ENCODE measurements at places on chromosomes 12 and 14.

DNA sequence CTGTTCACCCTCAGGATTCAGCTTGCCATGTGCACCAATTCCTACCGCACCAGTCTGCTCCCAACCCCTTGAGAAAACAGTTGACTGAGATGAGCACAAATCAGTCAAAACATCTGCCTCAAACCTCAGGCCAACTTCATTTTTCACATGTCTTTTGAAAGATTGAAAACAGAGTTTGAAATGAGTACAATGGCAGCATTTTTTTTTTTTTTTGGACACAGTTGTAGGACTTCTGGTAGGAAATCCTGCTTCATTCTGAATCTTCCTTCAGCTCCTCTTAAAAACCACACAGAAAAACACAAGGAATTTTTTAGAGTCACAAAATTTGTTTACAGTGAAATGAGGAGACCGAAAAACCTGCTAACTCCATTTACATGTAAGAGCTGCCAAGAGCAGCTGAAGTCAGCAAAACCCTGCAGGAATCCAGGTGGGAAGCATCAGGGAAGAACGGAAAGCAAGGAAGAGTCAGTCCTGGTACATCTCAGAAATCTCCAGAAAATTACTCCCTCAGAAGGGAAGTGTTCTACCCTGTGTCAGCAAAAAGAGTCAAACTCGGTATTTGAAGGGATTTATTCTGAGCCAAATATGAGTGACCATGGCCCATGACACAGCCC, 100.3 kb upstream of the TMTC1 start:
- DNase-seq = no peak

GRCh38 chr14:96938946-96939345, 141.8 kb downstream of the VRK1 start:
- no peak for DNase-seq

DNA sequence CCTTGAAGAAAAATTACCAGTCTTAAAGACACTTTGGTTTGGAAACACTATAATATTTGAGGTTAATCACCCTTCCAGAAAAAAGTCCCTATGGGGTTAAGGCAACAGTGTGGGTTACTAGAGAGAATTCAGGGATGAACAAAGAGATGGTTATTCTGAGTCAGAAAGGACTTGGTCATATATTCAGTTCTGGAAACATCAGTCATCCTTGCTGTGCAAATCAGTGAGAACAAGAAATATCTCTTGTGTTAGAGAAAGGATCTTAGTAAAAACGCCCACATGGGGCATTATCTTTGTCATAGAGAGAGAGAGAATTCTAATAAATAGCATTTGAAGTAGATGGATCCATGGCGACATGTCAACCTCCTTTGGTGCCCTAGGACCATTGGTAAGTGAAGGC, 59.4 kb upstream of the E2F7 start:
- DNase-seq = no peak

GRCh38 chr14:99579903-99580571, 24.0 kb downstream of the CCDC85C start:
- no peak for DNase-seq

- DNase-seq = no peak
Observed at GRCh38 chr14:74848768-74849167, 27.2 kb downstream of the PROX2 start.

- peak; percentile 80 for DNase-seq
Observed at GRCh38 chr14:102778338-102779083, 1.3 kb downstream of the TRAF3 start.

DNA sequence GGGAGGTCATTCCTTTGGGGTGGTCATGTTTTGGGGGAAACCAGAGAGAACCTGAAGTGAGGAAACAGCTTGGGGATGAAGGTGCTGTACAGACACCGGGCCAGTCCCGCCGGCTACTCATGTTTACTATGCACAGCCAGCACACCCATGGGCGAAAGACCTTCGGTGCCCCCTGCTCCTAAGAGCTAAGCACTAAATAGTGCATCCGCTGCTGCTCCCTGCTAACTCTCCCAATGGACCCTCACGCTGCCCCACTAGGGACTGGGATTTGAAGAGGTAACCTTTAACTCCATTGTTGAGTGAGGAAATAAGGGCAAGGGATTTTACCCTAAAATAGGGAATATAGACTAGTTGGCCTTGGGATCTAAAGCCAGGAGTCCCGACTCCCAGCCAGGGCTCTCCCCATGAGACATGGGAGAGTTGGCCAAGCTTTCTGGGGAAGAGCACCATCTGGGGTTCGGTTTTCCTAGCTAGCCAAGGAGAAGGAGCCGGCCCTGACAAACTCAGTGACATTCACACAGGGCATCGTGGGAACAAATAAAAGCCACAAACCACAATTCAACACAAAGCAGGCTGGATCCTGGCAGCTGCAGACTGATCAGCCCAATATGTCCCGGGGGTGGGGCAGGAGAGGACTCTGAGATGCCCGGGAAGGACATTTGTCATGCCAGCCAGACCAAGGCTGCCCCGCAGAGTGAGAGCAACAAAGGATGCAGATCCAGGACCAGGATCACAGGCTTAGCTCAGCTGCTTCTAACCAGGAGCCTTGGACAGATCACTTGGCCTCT, 91.7 kb downstream of the SINHCAF start:
- no peak for DNase-seq

DNA sequence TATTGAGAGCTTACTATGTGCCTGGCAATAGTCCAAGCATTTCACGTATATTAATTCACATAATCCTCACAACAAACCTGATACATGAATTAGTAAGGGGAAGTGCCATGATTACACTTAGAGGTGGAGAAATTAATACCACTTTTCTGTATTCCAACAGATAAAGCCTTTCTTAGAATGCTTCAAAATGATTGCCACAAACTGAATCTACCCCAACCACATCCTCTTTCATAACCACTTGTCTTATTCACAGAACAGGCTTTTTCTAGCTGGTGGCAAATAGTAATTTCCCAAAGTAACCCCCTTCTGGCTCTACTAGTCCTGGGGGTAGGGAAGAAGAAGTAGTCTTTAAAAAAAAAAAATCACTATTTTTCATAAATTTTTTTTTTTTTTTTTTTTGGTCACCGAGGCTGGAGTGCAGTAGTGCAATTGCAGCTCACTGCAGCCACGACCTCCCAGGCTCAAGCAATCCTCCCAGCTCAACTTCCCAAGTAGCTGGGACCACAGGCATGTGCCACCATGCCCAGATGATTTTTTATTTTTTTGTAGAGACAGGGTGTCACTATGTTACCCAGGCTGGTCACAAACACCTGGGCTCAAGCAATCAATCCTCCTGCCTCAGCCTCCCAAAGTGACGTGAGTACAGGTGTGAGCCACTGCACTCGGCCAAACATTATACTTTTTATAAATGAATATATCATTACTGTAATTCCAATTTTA, 59.0 kb upstream of the ARID2 start:
- peak; percentile 78 for DNase-seq

- no peak for DNase-seq
Observed at GRCh38 chr12:57272337-57273151, 21.6 kb upstream of the STAC3 start.

- DNase-seq = no peak
Observed at GRCh38 chr12:92624236-92624635, 78.6 kb upstream of the PLEKHG7 start.

GRCh38 chr12:54383041-54383609, 1.4 kb downstream of the ZNF385A start:
- no peak for DNase-seq

DNA sequence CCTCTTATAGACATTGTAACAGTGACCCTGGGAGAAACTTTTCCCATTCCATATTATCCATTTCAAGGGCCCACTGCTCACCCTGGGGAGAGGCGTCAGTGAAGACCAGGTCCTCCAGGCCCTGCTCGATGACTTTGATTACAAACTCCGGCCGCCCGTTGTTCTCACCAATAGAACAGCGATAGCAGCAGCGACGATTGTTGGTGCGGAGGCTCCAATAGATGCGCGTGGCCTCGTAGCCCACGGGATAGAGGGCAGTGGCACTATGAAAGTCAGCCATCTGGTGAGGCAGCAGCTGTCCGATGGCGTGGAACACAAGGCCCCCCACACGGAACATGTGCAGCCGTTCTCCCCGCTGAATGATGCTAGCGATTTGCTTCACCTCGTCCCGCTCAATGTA, 7.5 kb upstream of the PRKAG1 start:
- no peak for DNase-seq

DNA sequence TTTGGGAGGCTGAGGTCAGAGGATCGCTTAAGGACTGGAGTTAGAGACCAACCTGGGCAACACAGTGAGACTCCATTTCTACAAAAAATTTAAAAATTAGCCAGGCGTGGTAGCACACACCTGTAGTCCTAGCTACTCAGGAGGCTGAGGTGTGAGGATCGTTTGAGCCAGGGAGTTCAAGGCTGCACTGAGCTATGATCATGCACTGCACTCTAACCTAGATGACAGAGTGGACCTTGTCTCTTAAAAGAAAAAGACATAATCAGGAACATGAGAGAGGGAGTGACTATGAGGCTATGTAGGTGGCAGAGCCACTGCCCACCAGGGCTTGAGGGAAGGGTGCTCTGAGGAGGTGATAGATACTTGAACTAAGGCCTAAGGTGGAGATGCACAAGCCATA, 49.2 kb upstream of the PLXNC1 start:
- DNase-seq = no peak

- DNase-seq = no peak
Observed at GRCh38 chr12:109737631-109738030, 24.0 kb downstream of the FAM222A start.

DNA sequence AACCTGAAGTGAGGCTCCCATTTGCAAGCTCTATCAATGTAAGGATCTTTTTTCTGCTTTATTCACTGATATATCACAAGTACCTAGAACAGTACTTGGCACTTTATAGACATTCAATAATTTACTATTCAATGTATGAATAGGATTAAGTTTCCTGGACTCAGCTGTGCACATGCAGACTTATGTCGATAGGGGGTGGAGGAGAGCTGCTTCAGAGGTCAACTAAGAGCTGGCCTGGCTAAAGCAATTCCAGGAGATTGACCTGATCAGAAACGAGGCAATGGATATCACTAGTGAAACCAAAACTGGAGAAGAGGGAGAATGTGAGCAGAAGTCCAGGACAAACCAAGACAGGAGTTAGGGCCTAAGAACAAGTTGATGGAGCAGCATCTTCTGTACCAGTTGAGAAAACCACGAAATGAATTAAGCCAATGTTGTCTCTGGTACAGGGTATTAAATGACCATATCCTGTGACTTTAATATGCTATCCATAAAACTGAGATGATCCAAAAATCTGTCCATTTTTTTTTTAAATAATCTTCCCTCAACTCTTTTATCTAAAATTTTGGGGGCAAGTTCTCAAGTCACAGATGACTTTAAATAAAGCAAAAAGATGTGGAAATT, 169.2 kb downstream of the PIK3C2G start:
- no peak for DNase-seq

DNA sequence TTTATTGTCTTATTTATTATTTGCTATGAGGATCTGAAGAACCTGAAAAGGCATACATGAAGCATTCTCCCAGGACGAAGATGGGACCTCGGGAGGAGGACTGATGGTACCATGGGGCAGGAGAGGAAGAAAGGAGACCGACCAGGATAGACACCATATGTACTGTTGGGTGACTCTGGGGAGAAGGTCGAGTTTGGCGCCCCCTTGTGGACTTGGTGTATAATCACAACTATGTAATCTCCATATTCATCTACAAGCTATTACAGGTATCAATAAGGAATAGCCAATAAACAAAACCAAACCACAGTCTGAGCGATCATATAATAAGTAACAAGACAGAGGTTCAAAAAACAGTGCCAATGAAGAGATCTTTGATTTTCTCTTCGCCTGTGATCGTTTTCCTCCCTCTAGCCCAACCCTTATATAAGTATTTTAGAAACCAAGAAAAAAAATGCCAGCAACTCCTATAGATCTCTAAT, 139.1 kb downstream of the SPTSSA start:
- DNase-seq = peak; percentile 90

- DNase-seq = no peak
Observed at GRCh38 chr12:57431654-57432188, 878 bp upstream of the R3HDM2 start.

DNA sequence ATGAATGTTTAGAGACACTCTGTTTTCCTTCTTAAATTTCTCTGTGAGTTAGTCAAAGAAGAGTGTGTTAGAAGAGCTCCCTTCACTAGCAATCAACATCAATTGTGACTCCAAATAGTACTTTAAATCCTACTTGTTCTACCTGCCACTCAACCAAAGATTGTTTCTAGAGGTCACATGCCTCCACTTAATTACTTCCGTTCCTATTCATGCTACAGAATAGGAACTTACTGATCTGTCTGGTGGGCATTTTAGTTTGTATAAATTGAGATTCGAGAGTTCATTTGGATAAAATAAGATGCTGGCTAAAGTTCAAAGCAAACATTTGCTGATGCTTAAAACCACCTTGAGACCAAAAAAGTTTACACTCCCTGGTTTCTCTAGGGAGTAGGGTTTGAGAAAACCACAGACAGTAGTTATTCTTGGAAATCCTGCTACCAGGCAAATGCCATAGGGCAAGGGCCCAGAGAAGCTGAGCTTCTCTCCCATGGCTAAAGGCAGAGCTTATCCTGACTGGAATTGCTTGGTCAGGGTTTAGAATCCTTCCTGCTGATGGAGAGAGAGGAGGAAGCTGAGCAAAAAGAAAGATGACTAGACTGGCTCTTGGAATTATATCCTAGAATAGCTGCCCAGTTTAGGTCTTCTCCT, 389.6 kb upstream of the ATP2B1 start:
- DNase-seq = peak; percentile 27

DNA sequence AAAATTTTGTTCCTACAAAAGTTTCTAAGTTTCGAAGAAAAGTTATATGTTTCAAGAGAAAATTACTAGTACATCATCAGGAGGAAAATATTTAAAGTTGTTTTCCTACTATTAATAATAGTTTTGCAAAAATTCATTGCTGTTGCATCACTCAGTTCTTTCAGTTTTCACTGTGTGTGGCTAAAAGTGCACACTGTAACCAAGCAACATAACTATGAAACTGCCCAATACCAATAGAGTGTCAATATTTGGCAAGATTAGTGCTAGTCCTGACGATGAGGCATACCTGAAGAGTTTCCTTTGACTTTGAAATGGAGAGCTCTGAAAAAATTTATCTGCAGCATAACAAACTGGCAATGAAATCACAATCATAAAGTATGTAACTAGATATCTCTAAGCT, 194.3 kb downstream of the CPNE8 start:
- no peak for DNase-seq

GRCh38 chr12:25979059-25979458, 20.6 kb downstream of the RASSF8 start:
- DNase-seq = no peak

GRCh38 chr12:26455936-26456574, 260.7 kb downstream of the SSPN start:
- no peak for DNase-seq

GRCh38 chr12:26187014-26187798, 8.2 kb upstream of the SSPN start:
- no peak for DNase-seq

DNA sequence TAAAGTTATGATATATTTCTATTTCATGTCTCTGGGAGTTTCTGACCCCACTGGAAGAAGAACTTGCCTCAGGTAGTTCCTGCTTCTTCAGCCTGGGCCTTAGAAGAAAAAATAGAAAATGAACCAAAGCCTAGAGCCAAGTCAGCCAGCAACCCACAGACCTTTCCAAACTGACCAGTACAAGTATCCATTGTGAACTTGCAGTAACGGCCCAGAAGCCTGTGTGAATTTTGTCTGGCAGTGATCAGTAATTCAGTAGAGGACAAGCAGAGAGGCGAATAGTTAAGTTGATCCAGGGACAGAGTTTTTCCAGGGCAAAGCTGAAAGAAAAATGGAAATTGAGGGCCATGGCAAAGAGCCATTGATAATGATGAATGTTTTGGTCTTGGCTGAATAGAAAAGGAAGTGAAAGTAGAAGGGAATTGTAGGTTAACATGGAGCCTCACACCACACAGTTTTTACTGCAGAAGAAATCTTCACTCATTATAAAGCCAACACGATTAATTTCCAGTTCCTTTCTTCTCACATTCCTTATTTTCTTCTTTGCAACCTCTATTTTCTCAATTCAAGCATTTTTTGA, 311.8 kb downstream of the BTG1 start:
- peak; percentile 41 for DNase-seq

Data from activated CD4-positive, alpha-beta T cell treated with anti-CD3 and anti-CD28 coated beads, Interleukin-2, amount 10 ng/mL, durations not matched to agents 24 days and 14 days (primary cell).